ENCODE measurements at places on chromosomes 7 and 10.
A peak's percentile ranks its signal among the peaks of the same experiment; 100 is the strongest.

GRCh38 chr7:76330261-76330660, 27.8 kb downstream of the HSPB1 start:
- no peak for DNase-seq

DNA sequence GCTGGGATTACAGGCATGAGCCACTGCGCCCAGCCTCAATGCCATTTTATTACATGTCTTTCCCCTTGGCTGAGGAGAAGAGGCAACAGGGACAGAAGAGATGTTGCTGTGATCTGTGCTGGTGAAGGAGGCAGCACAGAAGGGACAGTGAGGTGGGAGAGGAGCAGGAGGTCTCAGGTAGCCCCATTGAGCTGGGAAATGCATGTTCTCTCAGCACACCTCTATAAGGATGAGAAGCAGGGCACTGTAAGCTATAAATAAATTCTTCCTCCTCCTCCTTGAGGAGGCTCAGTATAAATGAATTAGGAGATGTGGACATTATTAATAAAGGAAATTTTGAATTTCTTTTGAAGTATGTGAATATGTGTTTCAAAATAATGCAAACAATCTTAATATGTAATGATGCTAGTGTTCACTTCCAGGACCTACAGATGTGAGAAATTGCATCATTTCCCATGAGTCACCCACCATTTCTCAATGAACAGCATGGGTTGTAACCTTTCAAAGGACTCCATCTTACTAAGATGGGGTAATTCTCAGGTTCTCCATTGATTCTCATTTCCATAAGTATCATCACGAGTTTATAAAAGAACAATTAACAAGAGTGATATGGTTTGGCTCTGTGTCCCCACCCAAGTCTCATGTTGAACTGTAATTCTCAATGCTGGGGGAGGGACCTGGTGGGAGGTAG, 88.9 kb upstream of the ODAD2 start:
- peak; percentile 67 for DNase-seq

DNA sequence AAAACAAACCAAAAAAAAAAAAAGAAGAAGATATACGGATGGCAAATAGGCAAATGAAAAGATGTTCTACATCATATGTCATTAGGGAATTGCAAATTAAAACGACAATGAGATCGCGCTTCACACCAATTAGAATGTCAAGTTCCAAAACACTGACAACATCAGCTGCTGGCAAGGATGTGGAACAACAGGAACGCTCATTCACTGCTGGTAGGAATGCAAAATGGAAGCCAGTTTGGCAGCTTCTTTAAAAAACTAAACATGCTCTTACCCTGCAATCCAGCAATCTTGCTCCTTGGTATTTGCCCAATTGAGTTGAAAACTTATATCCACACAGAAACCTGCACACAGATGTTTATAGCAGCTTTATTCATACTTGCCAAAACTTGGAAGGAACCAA, 34.8 kb downstream of the CALML5 start:
- no peak for DNase-seq

GRCh38 chr7:101549734-101550133, 79.4 kb downstream of the MYL10 start:
- no peak for DNase-seq

DNA sequence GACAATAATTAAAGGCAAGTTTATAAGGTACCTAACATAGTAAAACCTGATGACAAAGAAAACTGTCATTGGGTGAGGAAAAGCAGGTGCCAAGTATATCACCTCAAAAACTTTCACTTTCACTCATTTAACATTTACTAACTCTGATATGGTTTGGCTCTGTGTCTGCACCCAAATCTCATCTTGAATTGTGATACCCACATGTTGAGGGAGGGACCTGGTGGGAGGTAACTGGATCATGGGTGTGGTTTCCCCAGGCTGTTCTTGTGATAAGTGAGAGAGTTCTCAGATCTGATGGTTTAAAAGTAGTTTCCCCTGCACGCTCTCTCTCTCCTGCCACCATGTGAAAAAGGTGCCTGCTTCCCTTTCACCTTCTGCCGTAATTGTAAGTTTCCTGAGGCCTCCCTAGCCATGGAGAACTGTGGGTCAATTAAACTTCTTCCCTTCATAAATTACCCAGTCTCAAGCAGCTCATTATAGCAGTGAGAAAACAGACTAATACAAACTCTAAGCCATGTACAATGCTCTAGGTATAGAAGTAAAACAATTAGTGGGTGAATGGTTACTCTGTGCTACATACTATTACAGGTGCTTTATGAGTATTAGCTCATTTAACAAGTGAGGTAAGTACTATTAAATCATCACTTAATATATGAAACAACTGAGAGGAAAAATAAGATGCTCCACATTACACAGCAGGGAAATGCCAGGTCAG, 199.0 kb downstream of the CHCHD3 start:
- DNase-seq = no peak

DNA sequence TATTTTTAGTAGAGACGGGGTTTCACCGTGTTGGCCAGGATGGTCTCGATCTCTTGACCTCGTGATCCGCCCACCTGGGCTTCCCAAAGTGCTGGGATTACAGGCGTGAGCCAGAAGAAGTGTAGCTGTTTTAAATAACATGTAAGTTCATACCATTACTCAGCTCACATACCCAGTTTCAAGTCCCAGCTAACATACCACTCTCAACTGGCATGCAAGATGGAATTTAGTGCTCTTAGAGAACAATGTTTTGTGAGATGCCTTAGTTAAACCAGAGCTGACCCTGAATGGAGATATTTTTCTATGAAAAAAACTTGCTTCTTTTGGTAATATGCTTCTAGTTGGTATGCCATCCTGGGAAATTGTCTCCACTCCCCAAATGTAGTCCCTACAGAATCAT, 37.3 kb downstream of the HBP1 start:
- no peak for DNase-seq

- no peak for DNase-seq
Observed at GRCh38 chr7:65454469-65454868, 80.8 kb downstream of the ZNF92 start.

DNA sequence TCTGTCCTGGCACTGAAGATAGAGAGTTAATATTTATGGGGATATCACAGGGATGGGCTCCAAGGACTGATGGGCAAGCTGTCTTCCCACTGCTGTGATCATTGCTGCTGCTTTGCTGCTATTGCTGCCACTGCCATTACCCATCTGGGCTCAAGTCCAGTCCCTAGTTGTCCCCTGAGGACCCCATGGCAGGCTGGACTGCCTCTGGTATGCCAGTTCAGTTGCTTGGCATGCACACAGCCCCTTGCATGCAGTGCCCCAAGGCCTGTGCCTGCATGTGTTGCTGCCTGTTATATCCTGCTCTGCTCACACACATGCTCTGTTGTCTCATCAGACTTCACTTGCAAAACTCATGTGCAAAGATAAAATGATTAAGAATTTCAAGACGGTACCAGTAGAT, 109.5 kb downstream of the ADRA2A start:
- DNase-seq = no peak

GRCh38 chr7:98981701-98982100, 103.4 kb downstream of the TRRAP start:
- DNase-seq = no peak

GRCh38 chr10:113356794-113357680, 195.8 kb upstream of the HABP2 start:
- DNase-seq = no peak

DNA sequence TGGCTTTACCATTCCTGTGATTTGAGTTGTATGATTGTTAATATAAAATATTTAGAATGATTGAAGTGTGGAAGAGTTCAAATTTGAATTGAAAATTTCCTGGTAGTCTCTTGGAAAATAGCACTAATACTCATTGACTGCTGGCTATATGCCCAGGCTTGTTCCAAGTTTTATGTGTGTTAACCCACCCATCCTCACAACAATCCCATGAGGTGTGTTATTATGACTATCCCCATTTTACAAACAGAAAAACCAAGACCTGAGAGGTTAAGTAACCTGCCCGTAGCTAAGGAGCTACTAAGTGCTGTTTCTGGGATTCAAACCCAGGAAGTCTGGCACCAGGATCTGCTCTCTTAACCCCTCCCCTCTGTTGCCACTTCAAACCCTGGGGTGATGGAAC, 213.9 kb downstream of the CREB5 start:
- DNase-seq = no peak

GRCh38 chr10:102120991-102121738, 997 bp upstream of the LDB1 start:
- peak; percentile 71 for DNase-seq

- DNase-seq = no peak
Observed at GRCh38 chr7:299169-299568, 9.2 kb downstream of the FOXL3 start.

- DNase-seq = no peak
Observed at GRCh38 chr10:14016011-14016536, 314.6 kb downstream of the FRMD4A start.

GRCh38 chr10:102863660-102864059, 5.6 kb upstream of the AS3MT start:
- no peak for DNase-seq

DNA sequence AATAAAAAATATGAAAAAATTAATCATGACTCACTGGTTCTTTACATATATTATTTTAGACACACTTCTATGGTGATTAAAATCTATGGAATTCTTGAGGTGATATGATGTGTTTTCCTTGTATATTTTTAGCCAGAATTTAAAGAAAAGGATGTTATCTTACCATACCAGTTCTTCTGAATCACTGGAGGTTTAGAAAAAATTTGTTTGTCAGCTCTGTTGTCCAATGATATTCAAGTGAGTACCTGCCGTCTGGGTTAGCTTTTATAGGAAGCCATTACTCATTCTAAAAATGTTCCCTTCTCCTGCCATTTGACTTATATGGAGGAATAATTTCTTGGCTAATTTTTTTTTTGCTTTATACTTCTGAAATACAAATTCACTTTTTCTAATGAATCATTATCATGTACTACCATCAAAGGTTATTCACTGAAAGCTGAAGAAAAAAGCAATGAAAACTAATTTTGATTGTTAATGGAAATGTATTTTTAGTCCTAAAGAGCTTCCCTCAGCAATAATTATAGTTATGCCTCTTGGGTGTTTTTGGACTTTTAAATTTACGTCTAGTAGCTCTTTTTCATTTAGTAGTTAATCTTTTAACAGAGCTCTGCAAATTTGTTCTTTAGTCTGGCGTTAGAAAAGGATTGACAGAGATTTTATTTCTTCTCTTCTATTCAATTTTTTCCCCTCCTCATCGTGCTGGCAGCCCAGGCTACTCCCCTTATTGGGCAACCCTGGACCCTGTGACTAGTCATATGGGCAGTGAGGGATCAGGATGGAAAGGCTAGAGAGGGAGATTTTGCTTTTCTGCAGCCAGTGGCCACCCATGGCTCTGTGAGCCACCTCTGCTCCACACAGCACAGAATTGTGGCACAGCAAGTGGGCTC, 434.2 kb downstream of the LRMDA start:
- DNase-seq = no peak

GRCh38 chr10:21272643-21273399, 252.7 kb downstream of the SKIDA1 start:
- DNase-seq = no peak

DNA sequence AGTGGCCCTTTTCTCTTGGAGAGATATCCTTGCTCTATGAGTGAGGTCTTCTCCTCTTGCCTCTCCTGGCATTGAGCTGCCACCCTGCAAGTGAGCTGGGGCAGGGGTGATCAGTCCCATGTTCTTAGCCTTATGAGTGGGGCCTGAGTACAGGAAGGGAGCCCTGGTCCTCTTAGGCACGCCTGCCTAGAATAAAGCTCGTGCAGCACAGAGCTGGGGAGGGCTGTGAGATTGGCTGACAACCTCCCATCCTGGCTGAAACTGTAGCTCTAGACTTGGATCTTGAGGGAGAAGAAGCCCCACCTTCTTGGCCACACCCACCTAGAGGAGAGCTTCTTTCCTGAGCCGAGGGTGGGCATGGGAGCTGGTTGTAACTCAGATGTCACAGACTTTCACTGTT, 305.0 kb upstream of the ZNF32 start:
- DNase-seq = no peak

DNA sequence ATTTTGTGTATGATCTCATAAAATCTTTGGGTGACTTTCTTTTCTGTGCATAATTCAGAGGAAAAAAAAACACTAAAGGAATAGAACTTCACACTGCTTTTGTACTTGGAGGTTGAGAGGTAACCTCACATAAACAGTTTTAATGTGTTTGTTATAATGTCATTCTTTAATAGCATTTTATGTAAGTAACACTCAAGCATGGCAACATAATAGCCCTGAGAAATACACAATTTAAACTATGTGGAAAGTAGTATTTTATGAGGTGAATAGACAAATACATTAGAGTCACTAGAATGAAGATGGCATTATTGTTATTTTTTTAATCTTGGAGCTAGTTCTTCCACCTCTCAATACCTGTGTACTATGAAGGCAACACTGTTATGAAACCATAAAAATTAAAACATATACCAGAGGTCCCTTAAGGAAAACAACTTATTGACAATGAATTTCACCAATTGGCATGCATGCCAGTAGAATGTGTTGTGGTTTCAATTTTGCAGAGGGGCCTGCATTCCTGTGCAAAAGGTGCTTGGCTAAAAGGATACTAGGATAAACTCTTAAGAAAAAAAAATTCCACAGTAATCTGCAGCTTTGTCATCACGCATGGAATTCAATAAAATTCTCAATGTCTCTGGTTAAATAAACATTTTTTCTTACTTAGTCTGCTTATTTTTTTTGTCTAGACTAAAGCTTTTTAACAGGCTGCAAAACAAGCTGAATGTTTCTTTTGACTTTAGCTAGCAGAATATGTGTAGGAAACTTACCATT, 102.5 kb downstream of the CD36 start:
- DNase-seq = peak; percentile 85

DNA sequence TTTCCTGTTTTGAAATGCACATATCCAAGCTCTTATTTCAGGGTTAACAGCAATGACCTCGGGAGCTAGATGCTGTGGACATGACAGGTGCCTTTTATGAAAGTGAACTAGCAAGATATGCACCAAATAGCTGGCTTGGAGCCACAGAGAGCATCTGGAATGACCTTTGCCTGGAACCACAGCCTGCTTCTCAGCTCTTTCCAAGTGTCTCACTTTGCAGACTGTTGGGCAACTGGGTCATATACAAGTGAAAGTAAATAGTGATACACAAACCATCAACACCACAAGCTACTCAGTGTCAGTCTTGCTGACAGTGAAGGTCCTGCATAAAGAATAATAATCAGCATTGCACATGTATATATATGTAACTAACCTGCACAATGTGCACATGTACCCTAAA, 183.5 kb downstream of the RNF133 start:
- no peak for DNase-seq

DNA sequence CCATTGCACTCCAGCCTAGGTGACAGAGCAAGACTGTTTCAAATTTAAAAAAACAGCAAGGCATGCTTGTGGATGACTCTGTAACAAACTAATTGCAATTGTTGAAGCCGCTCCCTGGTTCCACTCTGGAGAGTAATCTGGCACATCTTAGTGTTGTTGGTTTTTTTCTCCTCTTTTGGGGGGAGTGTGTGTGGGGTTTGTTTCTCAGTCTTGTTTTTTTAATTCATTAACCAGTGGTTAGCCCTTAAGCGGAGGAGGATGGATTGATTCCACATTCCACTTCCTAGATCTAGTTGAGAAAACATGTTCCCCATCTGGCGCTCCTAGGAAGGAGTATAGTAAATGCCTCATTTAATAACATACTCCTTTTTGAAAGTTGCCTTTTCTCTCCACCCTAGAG, 8.6 kb upstream of the ZNF713 start:
- DNase-seq = no peak

GRCh38 chr7:132778761-132779160, 202.5 kb upstream of the PLXNA4 start:
- no peak for DNase-seq
